DMS79 treated with DMSO at 0.1 percent for 48 hours (cell line): ENCODE measurements at places on chromosomes 4 and X.

GRCh38 chrX:110758781-110759422 is 36.7 kb downstream of the CHRDL1 start:
- no peak for DNase-seq

DNA sequence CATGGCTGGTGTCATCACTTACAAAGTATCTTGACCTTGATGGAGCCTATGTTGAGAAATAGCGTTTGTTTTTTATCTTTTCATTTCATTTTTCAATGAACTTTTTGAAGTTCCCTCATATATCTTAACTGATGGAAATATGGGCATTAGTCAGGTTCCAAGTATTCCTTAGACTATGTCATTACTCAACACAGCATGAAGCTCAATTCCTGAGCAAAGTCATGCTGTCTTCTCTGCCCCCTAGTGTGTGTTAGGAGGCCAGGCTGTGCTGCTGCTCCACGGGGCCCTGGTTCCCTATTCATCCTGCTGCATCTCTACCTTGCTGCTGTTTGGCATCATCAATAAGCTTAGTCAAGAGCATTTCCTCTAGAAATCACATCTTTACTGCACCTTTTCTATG is 40.9 kb downstream of the GPR143 start:
- DNase-seq: no peak

GRCh38 chr4:176242764-176243347 is 26.2 kb downstream of the ASB5 start:
- no peak for DNase-seq

GRCh38 chrX:39336671-39337311 is 535.5 kb downstream of the MID1IP1 start:
- DNase-seq: no peak

DNA sequence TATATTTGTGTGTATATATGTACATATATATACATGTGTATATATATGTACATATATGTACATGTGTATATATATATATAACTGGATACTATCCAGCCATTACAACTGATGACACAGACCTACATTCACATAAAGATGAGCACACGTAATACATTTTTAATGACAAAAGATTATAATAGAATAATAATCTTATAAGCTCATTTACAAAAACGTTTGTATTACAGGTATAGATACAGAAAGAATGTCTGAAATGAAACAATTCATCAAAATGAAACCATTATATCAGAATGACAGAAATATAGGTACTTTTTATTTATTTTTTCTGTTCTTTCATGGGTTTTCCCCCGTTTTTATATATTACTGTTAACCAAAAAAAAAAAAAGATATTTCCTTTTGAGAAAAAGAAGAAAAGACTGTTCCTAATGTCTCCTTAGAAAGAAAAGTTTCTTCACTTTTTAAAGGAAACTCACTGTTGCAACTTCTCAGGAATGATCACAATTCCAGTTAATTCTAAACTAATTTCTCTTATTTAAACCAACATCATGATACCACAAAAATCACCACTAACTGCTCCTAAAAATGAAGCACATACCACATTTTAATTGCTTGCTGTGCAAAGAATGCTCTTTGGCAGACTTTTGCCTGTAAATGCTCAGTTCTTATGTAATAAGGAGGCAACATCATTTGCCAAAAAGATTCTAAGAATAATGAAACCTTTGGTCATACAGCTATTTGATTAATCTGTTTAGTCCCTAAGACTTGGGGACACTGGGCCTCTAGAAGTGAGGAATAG is 18.9 kb downstream of the LEF1 start:
- no peak for DNase-seq

- DNase-seq: no peak
These were observed 200.2 kb downstream of the CLCN4 start for GRCh38 chrX:10356979-10357378.

GRCh38 chr4:65007841-65008439 is 598.7 kb upstream of the TECRL start:
- DNase-seq: no peak

GRCh38 chr4:122622400-122622799 is 1.5 kb upstream of the IL21 start:
- no peak for DNase-seq

DNA sequence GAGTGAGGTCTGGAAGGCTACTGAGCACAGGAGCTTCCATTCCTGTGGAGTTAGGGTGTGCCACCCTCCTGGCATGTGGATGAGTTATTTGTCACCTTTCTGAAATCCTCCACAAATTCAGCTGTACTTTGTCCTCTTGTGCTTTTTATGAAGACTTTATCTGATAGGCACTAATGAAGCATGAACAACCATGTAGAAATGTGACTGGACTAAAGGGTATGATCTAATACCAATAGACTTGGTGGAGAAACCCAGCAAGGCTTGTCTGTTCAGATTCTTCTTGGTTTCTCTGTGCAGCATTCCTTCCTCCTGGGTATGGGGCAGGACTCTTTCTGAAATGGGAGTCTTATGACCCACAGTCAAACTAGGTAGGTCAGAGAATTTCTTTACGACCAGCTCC is 9.6 kb downstream of the NBDY start:
- DNase-seq: no peak

- DNase-seq: no peak
These were observed 631.7 kb upstream of the GRIA3 start for GRCh38 chrX:122552286-122552800.

GRCh38 chr4:130336585-130337217 is 1240.7 kb downstream of the C4orf33 start:
- no peak for DNase-seq

GRCh38 chr4:6423575-6423974 is 48.8 kb downstream of the PPP2R2C start:
- DNase-seq: no peak

GRCh38 chr4:164383358-164384220 is 370.3 kb upstream of the SMIM31 start:
- no peak for DNase-seq

DNA sequence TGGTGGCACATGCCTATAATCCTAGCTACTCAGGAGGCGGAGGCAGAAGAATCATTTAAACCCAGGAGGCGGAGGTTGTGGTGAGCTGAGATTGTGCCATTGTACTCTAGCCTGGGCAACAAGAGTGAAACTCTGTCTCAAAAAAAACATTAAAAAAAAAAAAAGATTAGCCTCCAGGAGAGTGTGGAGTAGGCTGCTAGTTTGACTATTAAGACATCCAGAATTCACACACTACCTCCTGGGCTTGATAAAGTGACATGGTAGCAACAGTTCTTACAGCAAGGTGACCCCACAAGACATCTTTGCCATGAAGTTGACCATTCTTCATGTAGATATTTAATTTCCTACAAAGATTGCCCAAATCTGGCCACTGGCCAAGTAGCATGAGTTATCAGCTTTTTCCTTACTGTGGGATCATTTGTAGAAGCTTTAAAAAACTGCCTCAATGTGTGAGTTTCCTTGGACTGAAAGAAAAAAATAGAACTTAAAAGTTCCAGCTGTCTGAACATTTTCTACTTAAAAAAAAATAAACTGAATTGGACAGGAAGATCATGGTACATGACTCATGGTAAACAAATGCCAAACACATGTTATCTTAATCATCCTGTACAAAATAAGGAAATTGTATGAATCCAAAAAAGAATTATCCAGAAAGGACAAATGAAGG is 35.3 kb upstream of the SPRY1 start:
- DNase-seq: no peak

DNA sequence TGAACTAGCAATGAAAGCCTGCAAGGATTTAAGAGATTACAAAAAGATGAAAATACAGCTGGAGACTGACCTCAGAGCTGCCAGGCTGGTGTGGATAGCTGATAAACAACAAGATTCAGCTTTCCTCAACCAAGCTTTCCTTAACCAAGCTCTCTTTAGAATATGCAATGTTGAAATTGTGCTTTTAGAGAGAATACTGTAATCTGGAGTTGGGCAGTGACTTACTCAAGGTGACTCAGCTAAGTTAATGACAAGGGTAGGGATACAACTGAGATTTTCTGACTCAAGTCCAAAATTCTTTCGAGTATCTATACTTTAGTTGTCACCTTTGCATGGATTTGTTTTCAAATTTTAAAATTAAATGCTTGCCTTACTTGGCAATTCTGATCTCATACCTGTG is 98.0 kb downstream of the AMMECR1 start:
- no peak for DNase-seq

GRCh38 chrX:30680618-30681017 is 27.4 kb downstream of the GK start:
- no peak for DNase-seq

- DNase-seq: no peak
These were observed 18.7 kb upstream of the ADD1 start for GRCh38 chr4:2824836-2825381.

DNA sequence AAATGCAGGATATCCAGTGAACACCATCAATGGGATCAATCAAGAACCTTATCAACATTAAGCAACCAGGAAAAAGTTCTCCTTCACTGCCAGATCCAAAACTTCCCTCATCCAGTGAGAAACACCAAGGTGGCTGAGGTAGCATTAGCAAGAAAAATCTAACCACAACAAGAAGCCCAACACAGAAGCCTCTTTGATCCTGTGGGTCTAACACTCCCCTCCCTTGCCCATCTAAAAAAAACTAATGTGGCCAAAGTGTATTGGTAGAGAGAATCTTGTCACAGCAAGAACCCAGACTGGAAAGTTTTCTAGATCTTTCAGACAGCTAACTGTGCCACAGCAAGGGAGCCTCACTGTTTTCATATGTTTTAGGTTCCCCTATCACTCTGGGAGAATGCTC is 558.0 kb downstream of the STPG2 start:
- no peak for DNase-seq

DNA sequence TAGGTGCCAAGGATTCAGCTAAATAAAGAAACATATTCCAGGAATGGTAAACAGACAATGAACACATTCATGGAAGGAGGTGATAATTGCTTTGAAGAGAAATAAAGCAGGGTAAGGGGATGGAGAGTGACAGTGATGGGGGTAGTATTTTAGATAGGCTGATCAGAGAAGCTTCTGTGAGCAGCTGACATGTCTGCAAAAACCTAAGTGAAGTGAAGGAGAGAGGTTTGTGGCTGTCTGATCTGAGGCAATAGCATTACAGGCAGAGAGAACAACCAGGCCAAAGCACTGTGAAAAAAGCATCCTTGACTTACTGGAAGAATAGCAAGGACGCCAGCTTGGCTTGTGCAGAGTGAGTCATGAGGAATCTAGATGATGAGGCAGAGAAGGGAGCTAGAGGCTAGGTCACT is 271.9 kb upstream of the GATB start:
- DNase-seq: no peak

DNA sequence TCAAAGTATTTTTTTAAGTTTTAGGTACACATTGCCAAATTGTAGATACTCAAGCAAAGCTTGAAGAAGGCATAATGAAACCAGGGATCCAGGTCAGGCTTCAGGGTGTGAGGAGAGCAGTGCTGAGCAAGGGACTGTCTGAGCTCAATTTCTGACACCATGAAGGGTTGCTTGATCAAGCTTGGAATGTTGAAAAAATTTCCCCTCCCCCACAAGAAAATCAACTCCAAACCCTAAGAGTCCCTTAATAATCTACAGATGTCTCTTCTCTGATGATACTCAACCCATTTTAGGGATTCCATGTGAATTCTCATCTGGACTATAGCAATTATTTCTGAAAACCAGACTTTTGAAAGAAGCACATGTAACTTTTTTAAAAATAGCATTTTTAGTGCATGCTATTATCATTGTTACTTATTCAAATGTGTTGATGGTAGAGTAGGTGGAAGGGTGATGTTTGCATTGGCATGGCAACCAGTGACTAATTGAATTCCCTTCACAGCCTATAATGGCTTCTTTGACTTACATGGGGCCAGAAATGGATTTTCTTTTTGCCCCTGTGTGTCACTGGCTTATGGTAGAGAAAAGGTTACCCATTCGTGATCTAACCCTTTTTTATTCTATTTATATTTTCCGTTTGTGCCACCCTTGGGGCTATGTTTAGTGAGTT is 252.0 kb downstream of the FBXW7 start:
- DNase-seq: no peak

- no peak for DNase-seq
These were observed 16.1 kb upstream of the USO1 start for GRCh38 chr4:75708218-75708691.

DNA sequence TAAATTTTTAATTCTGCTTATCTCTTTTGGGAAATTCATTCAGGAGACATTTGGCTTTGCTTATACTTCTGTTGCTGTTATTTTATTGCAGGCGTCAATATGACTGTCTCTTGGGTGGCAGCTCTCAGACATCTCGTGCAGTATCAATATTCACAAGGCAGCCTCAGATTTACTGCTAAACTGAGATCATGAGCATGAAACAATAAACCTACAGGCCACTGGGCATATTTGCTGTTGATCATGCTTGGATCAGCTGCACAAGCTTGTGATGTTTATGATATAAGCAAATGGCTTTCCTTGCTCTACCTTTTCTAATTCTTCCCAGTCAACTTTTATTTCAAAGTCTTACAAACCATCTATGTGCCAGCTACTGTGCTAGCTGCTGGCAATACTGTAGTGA is 39.2 kb downstream of the TSPAN5 start:
- DNase-seq: no peak

DNA sequence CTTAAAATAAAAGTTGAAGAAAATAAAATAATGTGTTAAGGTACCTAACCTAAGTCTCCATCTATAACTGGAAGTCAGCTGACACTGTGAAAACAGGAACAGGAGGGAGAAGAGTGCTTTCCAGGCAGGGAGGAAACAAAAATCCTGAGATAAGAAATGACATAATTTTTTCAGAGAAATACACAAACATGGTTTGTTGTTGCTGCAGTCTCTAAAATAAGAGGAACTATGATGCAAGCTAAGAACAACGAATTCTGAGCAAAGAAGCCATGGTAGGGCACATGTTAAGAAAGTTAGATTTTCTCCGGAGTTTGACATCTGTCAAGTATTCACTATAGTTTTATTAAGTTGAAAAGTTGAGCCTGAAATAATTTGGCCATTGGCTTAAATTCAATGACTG is 26.9 kb downstream of the PAPSS1 start:
- DNase-seq: no peak

- no peak for DNase-seq
These were observed 106.8 kb downstream of the EIF4E start for GRCh38 chr4:98822144-98822543.

GRCh38 chr4:147548256-147548655 is 67.4 kb downstream of the EDNRA start:
- DNase-seq: no peak

GRCh38 chr4:101678180-101678579 is 112.3 kb upstream of the BANK1 start:
- no peak for DNase-seq

DNA sequence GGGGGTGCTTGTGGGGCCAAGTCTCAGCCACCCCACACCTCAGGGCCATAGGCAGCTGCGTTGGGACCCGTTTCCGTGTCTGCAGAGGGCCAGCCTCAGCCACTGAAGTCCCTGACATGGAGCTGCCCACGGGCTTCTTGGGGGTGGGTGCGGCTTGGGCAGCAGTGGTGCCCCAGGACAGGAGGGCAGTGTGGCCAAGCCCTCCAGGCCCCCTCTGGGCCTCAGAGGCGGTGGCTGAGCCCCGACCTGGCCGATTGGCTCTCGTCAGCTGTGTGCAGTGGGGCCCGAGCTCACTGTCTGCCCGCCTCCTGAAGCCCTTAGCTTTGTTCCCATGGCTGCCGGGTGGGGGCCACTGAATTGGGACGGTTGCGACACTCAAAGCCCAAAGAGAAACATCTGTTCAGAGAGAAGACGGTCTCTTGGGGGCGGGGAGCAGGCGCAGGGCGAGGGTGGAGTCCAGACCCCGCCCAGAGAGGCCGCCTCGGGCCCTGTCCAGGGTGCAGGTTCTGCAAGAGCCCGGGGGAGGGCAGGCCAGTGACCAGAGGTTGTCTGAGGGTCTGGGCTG is 9.1 kb downstream of the FGFR3 start:
- DNase-seq: no peak
